ENCODE measurements at places on chromosomes 5 and 9.

DNA sequence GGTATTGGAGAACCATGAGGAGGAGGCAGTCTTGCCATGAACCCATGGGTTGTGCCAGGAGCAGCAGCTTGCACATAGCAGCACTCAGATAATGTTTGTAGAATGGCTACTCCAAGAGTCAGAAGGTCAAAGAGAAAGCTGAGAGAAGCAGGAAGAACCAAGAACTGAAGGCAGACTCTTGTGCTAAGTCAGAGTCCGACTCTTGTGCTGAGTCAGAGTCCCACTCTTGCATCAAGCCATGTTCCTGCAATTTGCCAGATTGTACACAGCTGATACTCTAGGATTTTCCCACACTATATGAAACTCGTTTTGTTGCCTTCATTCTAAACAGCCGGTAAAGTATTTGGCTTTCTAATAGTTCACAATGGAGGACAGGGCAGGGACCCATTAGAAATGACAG is 26.2 kb upstream of the HSPA9 start:
- DNase-seq: no peak

DNA sequence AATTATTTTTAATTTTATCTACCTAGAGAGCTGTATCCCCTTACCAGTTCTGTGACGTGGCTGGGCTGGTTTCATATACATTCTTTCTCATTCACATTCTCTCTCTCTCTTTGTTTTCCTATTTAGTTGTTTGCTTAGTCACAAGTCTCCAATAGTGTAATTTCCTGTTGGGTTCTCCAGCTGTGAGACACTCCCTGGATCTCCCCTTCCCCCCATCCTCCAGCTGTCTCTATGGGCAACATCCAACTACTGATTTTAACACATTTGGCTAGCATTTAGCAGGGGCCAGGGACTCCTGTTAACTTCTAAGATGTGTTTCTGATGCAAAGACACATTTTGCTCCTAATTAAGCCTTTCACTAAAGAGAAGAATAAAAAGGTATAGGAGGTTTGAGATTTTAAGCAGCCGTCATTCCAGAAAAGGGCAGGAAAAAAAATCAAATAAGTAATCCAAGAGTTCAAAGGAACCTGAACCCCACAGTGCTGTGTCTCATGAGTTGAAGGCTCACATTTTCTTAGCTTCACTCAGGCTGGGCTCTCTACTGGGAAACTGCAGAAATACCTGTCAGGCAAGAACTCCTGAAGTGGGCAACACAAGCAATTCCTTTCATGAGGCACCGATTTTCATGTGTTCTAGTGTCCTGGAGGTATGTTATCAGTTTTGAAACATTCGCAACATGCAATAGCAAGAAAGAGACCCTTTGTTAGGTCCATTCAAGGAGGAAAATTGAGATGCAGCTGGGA is 198.7 kb upstream of the C9orf72 start:
- DNase-seq: no peak

DNA sequence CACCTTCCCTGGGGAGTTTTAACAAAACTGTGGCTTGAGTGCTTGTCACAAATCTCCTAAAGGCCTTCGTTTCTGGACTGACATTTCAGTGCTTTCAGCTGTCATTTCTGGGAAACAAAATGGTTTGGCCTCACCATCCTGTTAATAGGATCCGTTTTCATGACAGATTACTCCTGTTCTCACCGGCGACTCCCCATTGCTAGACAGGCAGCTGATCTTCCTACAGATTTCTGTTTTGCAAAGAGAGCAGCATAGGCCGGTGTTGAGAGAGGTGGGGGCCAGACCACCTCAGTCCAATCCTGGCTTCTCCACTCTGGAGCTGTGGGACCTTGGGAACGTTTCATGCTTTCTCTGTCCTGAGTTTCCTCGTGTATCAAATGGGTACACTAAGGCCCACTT is 75.5 kb upstream of the OTULINL start:
- DNase-seq: no peak

DNA sequence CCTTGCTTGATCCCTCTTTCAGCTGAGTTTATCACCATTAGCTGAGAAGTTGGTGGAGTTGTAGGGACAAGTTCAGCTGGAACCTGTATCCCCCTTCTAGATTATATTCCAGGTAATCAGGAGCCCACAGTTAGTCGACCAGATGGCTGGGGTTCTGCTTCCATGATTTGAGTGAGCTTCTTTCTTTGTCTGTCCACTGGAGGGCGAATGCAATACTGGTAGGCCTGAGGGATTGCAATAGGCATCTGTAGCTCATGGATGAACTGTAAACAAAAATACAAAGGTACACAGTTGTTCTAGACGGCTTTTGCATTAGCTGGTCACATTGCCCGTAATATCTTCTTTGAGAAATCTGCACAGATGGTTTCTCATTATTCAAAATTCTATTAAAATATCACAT is 88.9 kb downstream of the PCSK5 start:
- DNase-seq: no peak

DNA sequence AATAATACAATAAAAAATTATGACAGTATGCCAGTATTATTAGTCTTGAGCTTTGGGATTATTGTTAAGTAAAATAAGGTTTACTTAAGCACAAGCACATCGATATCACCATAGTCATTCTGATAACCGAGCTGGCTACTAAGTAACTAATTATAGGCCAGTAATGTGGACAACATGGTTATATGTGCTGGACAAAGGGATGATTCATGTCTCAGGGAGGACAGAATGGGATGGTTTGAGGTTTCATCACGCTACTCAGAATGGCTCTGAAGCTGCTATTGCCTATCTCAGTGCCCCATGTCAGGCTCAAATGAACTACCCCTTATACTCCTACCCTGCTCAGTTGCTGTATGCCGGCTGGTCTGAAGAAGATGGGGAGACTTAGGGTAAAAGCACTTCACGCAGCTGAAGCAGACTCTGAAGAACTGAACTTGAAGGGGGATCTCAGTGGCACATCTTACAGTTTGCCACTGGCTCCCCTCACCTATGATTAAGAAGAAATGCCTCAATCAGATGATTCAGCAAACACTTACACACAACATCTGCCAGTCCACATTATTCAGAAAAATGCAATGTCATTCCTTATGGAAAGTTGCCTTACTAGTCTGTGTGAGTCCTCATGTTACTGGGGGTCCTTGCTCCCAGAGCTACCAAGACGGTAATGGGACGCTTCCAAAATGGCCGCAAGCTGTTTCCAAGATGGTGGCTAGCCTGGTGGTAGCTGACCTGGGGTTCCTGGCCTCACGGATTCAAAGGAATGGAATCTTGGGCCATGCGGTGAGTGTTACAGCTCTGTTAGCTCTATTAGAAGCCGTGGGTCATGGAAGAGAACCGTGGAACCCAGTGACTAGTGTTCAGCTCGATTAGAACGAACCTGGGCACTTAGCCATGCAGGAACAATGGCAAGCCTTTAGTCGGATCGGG is 1098.6 kb downstream of the TAF11L14 start:
- no peak for DNase-seq

GRCh38 chr9:30504502-30504905 is 1879.9 kb upstream of the ACO1 start:
- no peak for DNase-seq

DNA sequence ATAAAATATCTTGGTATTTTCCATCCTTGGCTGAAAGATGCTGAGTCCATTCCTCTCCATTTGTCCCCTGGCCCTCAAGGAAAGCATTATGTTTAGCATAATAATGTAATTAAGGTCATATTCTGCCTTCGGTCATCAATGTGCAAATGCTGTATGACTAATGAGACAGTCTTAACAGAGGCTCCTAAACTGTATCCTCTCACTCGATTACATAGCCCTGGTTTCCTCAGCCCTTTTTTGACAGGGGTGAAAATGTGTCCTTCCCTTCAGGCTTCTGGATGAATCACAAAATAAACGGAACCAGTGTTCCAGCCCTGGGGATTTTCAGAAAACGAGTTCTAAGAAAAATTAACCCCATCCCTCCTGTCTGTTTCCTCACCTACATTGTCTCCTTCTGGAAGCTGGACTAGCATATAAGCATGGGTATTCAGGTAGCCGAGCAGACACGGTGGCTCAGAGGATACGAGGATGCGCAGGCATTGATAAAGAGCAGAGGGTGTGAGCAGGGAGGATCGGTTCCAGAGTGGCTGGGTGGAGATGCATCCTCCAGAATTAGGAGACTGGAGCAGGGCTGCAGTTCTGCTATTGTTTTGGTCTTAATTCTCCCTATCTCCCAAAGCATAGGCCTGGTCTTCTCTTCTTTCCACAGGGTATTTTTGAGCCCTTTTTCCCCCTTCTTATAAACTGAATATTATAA is 742.9 kb downstream of the TLR4 start:
- no peak for DNase-seq

- no peak for DNase-seq
Measured at GRCh38 chr5:38739011-38739704, 106.7 kb upstream of the OSMR start.

- no peak for DNase-seq
Measured at GRCh38 chr5:9245071-9245470, 300.8 kb downstream of the SEMA5A start.

DNA sequence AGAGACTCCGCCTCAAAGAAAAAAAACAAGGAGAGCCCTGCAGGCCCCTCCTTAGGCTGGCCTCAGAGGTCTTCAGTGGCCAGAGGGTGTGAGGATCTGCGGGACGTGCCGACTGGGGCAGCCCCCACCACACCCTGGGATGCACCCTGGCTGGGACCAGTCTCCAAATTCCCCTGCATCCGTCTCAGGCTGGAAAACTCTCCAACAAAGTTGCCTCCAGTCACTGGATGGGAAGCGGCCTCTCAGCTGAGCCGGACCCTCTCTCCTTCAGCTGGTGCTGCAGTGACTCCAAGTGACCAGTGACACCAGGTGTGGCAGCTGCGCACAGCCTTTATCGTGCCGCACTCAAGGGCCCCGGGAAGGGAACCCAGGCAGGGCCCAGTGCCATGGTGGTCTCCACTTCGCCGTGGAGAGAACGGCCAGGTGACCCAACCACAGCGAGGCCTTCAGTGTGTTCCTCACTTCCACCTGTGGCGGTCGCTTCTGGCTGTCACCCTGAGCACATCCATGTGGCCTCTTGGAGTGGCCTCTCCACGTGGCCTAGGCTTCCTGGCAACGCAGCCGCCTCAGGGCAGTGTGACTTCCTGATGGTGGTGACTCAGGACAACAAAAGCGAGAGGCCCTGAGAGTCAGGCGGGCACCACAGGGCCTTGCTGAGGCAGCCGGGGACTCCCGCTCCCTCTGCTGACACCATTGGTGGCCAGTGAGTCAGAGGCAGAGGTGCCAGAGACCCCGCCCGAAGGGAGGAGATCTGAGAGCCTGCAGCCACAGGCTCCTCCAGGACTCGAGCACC is 19.3 kb upstream of the CAMSAP1 start:
- peak; percentile 84 for DNase-seq

DNA sequence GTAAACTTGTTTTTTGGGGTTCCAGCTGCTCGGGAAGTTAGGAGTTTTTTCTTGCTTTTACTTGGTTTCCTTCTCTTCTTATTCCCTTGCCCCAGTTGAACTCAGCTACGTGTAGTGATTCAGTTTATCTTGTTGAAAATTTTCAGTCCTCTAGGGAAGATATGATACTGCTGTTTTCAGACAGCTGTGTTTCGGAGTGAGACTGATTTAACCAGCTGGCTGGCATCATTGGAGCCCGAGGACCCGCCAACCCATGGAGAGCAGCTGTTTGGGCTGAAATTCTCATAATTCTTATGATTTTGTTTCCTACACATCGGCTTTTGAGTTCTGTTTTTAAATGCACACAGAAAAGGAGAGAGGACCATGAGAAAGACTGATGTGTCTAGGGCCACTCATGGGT is 271.5 kb downstream of the NR3C1 start:
- no peak for DNase-seq

- DNase-seq: peak; percentile 21
Measured at GRCh38 chr9:30075451-30076199, 2308.8 kb upstream of the ACO1 start.

- no peak for DNase-seq
Measured at GRCh38 chr9:114153761-114154599, 1.4 kb upstream of the COL27A1 start.

DNA sequence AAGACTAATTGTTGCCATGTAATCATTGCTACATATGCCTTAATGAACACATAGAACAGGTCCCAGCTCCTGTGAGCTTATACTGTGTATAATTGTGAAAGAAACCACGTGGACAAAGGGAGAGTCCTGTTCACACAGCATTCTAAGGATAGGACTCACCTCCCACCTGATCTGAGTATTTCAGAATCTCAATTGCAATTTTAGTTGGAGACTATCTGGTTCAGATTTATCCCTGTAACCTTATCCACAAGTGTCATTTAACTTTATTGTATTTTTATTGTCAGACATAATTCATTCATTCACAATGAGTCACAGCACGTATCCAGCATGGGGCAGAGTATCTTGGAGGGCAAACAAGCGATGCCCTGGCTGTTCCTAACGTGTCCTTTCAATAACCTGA is 448.3 kb downstream of the NTRK2 start:
- no peak for DNase-seq

DNA sequence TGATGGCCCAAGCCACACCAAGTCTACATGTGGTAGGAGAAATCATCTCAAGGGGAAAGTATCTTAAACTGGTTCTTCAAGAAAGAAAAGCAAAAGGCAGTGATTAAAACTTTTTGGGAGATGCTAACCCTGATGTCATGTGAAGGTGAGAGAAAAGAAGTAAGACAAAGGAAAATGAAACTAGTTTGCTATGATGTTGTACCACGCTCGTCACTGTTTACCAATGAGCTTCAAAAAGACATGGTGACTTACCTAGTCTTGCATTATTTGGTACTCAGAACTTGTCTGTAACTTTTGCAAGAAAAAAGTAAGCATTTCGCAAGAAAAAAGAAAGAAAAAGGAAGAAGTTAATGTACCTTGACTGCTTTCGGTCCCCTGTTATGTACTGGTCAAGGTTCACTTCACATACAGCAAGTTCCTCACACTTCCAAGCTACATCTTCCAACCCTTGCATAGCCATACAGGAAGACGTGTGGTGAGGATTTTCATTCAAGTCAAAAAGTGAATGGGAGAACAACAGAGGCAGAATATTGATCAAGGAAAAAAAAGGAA is 739.3 kb downstream of the NR2F1-AS1 start:
- no peak for DNase-seq

DNA sequence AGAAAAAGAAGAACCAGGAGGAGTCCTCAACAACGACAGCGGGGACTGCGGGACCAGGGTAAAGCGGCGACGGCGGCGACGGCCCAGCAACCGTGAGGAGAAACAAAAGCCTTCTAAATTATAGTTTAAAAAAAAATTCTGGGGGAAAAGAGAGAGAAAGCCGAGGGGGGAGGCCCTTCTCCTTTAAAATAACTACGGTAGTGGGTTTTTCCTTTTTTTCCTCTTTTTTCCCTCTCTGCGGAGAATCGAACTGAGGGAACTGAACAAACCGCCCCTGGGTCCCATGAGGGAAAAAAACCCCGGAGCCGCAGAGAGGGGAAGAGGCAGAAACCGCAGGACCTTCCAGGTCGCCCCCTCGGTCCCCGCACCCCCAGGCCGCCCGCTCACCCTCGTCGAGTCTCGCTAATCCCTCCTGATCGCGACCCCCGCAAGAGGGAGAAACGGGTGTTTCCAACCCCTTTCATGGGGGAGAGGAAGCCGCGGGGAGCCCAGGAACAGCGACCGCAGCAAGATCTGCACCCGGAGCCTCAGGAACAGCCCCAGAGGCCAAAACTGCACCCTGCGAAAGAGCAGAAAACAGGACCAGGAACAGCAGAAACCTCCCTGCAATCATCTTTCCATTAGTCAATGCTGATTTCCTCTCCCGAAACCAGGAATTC is 453 bp downstream of the CPEB4 start:
- peak; percentile 20 for DNase-seq

- DNase-seq: no peak
Measured at GRCh38 chr5:53130266-53130665, 20.7 kb upstream of the MOCS2 start.
